ENCODE measurements at places on chromosomes 5 and 9.
A peak's percentile ranks its signal among the peaks of the same experiment; 100 is the strongest.

DNA sequence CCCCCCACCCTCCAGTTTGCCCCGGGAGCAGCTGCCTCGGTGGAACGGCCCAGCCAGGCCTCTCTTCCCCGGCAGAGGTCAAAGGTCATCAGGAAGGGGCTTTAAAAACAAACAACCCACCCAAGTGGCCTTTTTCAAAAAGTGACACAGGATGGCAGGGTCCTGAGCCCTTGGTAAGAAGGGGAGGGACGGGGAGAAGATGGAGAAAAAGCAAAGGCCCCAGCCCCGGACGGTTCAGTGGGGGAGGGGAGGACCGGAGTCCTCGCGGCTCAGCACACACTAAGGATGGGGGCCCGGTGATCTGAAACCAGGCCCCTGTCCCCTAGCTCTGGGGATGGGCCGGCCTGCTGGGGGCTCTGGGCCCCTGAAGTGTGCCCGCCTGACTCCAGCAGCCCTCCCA lies 1.1 kb downstream of the PRRX2 start:
- DNase-seq: no peak

- DNase-seq: no peak
Observed at GRCh38 chr5:150263801-150264621, 25.6 kb downstream of the CAMK2A start.

DNA sequence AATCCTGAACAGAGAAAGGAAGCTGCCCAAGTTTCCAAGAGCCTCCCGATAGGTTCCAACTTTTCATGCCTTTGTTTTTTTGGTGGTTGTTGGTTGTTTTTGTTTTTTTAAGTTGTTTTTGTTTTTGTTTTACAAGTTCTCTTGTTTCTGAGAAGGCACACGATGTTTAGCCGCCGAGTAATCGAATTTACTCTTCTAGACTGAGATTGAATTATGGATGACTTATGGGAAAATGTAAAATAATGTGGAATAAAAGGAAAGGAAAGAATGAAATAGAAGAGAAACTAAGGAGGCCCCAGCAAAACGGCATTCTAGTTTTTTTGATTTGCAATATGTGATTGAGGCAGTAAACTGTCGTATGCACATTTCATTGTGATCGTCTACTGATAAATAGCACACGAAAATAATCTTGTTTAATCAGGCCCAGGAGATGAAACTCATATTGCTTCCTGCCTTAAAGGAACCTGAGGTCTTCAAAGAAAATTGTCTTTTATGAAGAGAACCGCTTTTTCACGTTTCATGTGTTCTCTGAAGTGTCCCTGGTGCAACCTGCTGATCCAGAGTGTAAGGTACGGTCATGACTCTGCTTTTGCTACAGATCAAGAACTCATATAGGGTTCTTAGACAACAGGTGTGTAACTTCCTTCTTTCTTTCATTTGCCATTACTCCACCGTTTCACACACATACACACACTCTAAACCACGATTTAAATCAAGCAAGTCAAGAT lies 1.3 kb upstream of the GNAQ start:
- DNase-seq: peak; percentile 51

DNA sequence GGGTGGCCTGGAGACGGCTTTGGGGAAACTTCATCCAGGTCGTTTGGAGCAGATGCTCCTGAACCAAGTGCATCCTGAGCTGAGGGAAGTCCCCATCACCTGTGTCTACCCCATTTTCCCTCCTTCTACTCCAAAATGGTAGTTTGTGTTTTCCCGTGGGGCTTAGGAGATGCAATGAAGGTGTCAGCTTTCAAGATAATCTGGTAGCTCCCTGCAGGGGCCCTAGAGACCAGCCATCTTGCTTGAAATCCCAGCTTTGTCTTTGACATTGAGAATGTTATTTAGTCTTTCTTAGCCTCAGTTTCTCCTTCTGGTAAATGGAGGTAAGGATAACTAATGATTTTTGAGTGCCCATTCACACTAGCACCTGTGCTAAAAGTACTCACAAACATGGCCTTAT lies 77.4 kb downstream of the WWC1 start:
- DNase-seq: no peak

DNA sequence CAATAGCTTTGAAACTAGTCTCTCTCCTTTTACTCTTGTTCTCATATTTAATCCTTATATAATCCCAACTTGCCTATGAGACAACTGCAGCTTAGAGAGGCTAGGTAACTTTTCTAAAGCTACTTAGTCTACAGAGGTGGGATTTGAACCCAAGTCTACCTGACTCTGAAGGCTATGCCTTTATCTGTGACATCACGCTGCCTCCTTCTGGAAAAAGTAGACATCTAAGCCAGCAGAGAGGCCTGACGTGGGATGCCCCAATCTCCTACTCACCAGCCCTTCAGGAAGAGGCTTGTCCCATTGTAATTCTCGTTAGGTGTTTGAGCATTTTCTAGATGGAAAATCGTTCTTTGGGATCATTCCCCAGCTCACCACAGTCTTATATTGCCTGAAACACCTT lies 167.5 kb downstream of the HSPA4 start:
- DNase-seq: no peak

GRCh38 chr9:107707915-107708441 lies 218.4 kb upstream of the KLF4 start:
- no peak for DNase-seq

GRCh38 chr9:85727500-85727899 lies 14.3 kb downstream of the AGTPBP1 start:
- no peak for DNase-seq

- no peak for DNase-seq
Observed at GRCh38 chr5:123112196-123112595, 23.2 kb downstream of the PRDM6 start.

DNA sequence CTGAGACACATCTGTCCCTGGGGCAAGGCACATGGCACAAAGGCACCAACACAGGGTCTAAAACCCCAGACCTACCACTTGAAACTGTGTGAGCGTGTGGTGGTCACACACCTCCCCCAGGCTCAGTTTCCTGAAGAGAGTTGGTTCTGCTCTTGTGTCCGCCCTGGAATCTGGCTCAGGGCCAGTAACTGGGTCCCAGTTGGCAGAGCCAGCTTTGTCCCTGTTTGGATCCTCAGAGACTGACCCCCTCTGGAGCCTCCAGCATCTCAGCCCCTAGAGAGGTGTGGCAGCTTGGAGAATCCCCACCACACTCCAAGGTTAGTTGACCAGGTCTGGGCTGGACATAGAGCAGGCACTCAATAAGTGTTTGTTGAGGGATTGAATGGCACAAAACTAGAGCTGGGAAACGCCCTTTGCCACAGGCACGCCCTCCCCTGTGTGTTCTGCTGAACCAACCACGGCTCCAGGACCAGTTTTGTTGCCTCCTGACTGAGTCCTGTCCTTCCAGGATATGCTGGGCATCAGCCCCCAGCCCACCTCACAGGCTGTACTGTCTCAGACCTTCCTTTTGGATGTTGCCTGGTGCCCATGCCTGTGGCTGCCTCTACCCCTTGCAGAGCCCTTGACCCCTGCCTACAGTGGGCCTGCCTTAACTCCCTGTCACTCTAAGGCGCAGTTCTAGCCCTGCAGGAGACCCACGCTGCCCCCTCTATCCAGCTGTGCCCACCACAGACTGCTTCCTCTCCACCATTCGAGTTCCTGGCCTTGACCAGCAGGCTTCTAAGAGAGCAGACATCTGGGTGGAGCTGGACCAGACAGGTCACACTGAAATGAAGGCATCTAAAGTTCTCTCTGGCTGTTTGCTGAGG lies 3.8 kb upstream of the PDLIM4 start:
- DNase-seq: no peak

DNA sequence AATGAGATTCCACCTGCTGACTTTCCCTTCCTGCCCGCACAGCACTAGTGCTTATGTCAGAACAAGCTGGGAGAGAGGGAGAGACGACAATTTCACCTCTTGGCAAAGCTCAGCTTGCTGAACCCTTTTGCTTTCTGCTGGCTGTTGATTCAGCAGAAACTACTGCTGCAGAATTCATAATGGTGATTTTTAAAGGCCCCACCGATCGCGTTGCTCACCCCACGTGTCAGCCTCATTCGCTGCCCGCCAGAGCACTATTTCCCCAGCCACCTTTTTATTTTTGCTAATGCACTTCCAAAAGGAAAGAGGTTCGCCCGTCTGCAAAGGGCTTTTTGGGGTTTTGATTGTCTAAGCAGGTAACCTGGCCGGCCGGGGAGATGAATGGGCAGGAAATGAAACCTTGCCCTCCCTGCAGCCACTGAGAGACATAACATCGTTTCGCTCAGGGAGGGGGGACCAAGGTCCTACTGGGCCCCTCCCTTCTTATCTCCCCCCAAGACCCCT lies 1.3 kb downstream of the PPP2R2B start:
- no peak for DNase-seq

- DNase-seq: no peak
Observed at GRCh38 chr5:181111010-181111409, 20.0 kb downstream of the OR2V1 start.

- DNase-seq: no peak
Observed at GRCh38 chr5:51392689-51393199, 9.5 kb downstream of the ISL1 start.

DNA sequence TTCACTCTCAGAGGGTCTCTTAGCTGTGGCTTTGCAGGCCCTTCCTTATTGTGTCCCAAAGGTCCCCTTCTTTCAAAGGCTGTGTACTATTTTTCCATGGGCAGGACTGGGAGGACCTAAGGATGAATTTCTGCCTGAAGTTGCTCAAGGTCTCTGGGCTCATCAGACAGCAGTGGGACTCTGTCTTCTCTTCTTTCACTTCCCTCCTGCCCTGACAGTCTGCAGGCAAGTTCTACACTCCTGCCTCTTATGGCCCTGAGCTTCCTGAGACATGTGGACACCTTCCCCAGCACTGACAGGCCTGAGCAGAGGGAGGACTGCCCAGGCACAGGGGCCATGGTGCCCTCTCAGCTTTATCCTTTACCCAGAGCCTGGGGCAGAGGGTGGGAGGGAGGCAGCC lies 14.8 kb downstream of the ENHO start:
- no peak for DNase-seq

- DNase-seq: no peak
Observed at GRCh38 chr9:68545033-68545705, 4.5 kb upstream of the TMEM252 start.

DNA sequence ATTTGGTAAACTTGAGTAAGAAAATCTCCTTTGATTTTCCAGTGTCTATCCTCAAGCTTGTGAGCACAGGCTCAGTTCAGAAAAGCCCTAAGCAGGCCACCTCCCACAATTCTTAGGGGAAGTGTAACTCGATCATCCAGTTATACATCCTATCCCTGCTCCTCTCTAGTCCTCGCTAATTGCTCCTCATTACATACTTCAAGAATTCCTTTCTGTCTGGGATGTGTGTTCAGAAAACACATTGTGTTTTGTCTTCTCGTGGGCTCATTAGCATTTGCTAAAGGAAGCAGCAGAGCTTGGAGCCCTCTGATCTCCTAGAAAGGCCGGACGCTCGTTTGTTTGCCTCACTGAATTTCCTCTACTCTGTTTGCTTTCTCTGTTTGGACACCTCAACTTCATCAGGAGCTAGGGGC lies 268.2 kb upstream of the RFX3 start:
- DNase-seq: no peak

GRCh38 chr5:77867194-77867691 lies 91.1 kb upstream of the TBCA start:
- no peak for DNase-seq

DNA sequence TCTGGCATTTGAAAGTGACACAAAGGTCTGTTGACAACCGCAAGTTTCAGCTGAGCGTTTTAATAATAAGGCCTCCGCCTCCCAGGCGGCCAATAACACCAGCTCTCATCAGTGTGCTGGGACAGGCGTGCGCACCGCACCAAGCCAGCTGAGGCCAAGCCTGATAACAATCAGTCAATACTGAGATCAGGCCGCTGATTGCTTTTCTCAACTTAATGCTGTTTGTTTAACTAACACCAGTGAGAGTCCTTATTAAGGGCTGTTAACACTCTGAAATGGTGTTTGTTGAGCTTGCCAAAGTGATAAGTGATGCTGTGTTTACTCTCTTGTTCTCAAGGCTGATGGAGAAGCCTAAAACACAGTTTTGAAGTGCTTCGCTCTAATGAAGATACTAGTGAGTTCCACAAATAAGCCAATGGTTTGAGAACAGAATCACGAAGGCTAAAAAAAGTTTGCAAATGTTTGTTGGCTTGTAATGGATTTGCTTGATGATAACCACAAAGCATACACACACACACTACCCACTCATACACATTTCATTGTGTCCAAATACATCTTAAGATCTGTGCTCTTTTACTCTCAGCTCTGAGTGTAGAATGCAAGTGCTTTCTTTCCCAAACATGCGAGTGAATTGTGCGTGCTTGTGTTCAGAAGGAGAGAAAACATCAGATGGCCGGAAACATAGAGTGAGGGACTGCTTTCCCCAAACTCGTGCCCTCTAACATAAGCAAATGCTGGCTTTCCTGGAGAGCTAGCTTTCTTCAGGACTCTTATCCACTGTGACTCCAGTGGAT lies 330.4 kb upstream of the KLF4 start:
- DNase-seq: peak; percentile 64

GRCh38 chr5:146720107-146720506 lies 158.4 kb downstream of the PPP2R2B start:
- DNase-seq: no peak

DNA sequence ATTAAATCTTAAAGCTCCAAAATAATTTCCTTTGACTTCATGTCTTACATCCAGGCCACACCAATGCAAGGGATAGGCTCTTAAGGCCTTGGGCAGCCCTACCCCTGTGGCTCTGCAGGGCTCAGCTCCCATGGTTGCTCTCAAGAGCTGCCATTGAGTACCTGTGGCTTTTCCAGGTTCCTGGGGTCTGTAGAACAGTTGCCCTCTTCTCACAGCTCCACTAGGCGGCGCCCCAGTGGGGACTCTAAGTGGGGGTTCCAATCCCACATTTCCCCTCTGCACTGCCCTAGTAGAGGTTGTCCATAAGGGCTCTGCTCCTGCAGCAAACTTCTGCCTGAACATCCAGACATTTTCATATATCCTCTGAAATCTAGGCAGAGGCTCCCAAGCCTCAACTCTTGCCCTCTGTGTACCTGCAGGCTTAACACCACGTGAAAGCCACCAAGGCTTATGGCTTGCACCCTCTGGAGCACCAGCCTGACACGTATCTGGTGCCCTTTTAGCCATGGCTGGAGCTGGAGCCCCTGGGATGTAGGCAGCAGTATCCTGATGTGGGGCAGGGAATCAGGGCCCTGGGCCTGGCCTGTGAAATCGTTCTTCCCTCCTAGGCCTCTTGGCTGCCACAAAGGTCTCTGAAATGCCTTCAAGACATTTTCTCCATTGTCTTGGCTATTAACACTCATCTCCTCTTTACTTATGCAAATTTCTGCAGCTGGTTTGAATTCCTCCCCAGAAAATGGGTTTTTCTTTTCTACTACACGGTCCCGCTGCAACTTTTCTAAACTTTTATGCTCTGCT lies 185.1 kb downstream of the SMARCA2 start:
- no peak for DNase-seq

DNA sequence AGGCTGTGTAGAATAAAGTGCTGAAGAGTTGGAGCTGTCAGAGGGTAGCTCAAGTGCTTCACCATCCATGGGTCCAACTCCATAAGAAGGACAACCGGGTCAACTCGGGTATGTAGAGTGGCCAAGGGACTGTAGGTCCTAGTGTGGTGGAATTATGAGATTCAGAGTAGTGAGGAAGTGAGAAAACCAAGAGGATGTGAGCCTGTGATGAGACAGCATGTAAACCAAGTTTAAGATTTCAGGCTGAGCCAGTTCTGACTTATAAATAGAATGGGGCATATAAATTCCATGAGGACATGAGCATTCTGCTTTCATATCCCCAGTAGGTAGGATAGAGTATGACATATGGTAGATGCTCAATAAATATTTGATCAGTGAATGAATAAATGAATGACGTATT lies 96.3 kb downstream of the CFAP95 start:
- DNase-seq: no peak

GRCh38 chr5:76765249-76765648 lies 49.3 kb downstream of the F2R start:
- no peak for DNase-seq

GRCh38 chr9:135663451-135663770 lies 302 bp downstream of the LCN9 start:
- no peak for DNase-seq

GRCh38 chr9:76667521-76667957 lies 96.7 kb upstream of the PCA3 start:
- DNase-seq: no peak
